ENCODE measurements at places on chromosomes 5 and 9. TPM values are rescaled to one million over a fixed set of nuclear protein-coding genes. Genes with fewer than 3 reads are reported as not detected.

Gene CER1
- 0.29 TPM for total RNA-seq

Gene PFN3
- not detected for total RNA-seq

Gene LCN1
- total RNA-seq, result 0.81 TPM

Gene PLCXD3
- 13.9 TPM for total RNA-seq

Gene FOCAD
- total RNA-seq, result 26.7 TPM

Gene ECM2
- total RNA-seq, result 54.6 TPM

Gene SNCAIP
- 9.7 TPM for total RNA-seq

Gene ADGRD2
- total RNA-seq, result not detected

Gene FCHO2
- 57.5 TPM for total RNA-seq

Gene DMRT3
- 0.26 TPM for total RNA-seq

- DNase-seq, result no peak
These were observed 153.4 kb downstream of the CEP120 start for GRCh38 chr5:123269851-123270250.

GRCh38 chr5:67189079-67189354, 7.6 kb downstream of the CD180 start:
- no peak for DNase-seq

GRCh38 chr5:160537940-160538339, 116.3 kb downstream of the PTTG1 start:
- no peak for DNase-seq

- DNase-seq, result no peak
These were observed 34.4 kb downstream of the CFAP90 start for GRCh38 chr5:7816535-7816901.

GRCh38 chr9:14192556-14192955, 121.4 kb downstream of the NFIB start:
- no peak for DNase-seq

- DNase-seq, result peak; percentile 95
These were observed 1.4 kb upstream of the ATOSB start for GRCh38 chr9:35116898-35117551.

- no peak for DNase-seq
These were observed 25.4 kb upstream of the MYOT start for GRCh38 chr5:137842296-137842695.

DNA sequence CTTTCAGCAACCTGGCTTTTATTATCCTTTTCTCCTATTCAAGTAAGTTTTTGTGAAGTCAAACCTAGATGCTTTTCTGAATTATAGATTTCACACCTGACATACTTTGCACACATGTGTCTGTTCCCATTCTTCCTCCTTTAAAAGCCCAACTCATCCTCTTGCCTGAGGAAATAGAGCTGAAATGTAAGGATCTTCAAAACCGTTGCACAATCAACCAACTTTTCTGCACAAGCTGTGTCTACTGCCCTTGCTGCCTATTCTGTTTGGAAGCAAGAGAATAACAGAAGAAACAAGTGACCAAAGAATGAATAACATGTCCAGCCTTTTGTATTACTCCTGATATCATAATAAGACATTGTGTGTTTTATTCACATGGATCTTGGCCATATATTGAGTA, 95.1 kb upstream of the ITGA1 start:
- no peak for DNase-seq

DNA sequence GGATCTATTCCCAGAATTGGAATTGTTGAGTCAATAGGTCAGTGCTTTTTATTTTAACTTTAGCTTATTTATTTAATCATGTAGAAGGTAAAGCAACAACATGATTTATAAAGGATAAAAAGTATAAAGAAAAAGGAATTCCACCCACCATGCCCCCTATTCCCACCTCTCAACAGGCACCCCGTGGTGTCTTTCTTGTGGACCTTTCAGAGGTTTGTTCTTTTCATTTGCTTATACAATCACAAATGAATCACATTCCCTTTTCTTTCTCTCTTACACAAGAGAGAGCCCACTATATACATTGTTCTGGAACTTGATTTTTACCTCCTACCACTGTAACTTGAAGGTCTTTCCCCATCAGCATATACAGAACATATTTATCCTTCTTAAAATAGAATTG, 37.2 kb upstream of the SMIM32 start:
- no peak for DNase-seq

DNA sequence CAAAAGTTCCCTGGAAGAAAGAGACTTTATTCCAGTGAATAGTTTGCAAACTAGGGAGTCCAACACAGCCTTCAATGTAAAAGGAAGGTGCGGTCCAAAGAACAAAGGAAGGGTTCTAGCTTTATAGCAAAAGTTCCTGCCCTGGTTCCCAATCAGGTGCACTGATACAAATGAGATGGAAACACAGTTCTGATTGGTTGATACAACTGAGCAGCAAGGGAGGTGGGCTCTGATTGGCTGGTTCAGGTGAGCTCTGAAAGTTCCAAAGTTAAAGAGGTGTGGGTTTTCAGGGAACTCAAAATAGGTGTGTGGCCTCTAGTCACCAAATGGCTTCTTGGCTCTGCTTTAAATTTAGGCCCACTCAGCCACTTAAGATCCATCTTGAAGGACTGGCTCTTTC, 43.1 kb downstream of the P4HA2 start:
- DNase-seq, result no peak

- no peak for DNase-seq
These were observed 21.9 kb downstream of the DEPDC1B start for GRCh38 chr5:60677850-60678664.

GRCh38 chr9:136847826-136848392, 1.3 kb upstream of the PHPT1 start:
- DNase-seq, result peak; percentile 95

- no peak for DNase-seq
These were observed 14.4 kb upstream of the HRCT1 start for GRCh38 chr9:35891646-35892045.

DNA sequence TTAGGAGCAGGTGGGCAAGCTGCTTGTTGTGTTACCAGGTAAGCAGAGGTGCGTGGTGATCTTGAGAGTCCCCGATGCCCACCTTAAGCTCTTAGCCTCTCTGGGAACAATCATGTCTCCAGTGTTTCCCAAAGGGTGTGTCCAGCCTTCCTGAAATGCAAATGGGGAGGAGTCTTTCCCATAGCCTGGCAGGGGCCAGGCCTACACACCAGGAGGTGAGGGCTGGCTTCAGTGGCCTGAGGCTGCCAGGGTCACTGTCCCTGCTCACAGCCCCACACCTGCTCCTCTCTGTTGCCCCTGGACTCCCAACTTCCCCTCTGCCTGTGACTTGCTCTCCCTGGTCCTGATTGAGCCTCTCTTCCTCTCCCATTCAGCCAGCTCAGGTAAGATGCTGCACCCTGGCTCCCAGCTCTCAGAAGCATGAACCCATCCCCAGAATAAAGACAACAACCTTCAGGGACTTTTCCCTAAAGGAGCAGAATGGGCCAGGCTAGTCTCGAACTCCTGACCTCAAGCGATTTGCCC, 65.7 kb upstream of the PHYKPL start:
- no peak for DNase-seq

DNA sequence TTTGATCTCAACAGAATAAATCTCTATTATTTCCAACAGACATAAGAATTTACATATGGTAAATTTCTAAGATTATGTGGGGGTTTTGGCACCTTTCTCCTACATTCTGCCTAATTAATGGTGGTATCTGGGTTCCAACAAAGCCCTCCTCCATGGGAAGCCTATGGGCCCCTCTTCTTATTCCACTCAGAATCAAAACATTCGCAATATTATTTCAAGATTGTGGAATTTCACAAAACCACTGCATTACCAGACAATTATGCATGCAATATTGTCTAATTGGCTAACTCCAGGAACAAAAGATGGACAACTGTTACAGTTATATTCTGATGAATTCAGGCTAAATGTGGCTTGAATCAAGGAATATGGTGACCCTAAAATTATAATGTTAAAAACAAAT, 434.0 kb downstream of the NFIB start:
- no peak for DNase-seq

GRCh38 chr5:137040641-137041340, 458.3 kb downstream of the SPOCK1 start:
- no peak for DNase-seq
